Hypothalamus (tissue), 51 donors: ENCODE measurements at places on chromosomes 12 and 14.

DNA sequence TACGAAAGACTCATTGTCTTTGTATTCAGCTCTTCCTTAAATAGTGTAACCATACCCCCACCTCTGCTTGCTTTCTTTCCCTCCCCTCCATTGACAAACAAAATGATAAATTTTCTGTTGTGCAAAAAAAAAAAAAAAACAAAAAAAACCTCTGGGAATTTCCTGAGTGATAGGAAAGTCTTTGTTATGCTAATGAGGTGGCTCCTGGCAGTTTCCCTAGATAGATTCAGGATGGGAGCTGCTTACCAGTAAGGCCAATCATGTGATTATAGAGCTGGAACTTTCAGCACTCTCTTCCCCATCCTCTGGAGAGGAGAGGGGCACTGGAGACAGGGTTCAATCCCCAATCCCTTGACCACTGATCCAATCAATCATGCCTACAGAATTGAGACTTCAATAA lies 120.5 kb downstream of the NUAK1 start:
- DNase-seq, result no peak

GRCh38 chr12:66189889-66190288 lies 875 bp downstream of the IRAK3 start:
- DNase-seq, result no peak

DNA sequence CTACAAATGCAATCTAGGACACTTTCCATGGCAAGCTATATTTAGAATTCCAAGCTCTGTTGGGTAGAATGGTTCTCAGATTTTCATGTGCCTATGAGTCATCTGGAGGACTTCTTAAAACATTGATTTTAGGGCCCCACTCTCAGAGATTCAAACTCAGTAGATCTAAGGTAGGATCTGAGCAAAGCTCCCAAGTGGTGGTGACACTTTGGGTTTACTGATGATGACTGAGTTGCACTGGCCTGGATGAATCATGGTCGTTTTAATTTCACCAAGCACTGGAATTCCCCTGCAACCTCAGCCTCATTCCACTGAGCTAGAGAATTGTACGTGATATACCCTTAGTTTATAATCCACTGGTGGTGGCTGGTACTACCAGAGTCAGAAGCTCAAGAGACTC lies 86.5 kb downstream of the PPM1H start:
- no peak for DNase-seq

- DNase-seq, result no peak
These were observed 228.9 kb upstream of the CAND1 start for GRCh38 chr12:67039995-67040860.

- DNase-seq, result no peak
These were observed 11.3 kb downstream of the SOCS2 start for GRCh38 chr12:93583627-93584392.

- no peak for DNase-seq
These were observed 39.6 kb downstream of the WIF1 start for GRCh38 chr12:65081496-65081895.

- DNase-seq, result no peak
These were observed 25.2 kb upstream of the TSPAN8 start for GRCh38 chr12:71183018-71183417.

GRCh38 chr14:99260587-99261551 lies 11.1 kb downstream of the BCL11B start:
- DNase-seq, result no peak

DNA sequence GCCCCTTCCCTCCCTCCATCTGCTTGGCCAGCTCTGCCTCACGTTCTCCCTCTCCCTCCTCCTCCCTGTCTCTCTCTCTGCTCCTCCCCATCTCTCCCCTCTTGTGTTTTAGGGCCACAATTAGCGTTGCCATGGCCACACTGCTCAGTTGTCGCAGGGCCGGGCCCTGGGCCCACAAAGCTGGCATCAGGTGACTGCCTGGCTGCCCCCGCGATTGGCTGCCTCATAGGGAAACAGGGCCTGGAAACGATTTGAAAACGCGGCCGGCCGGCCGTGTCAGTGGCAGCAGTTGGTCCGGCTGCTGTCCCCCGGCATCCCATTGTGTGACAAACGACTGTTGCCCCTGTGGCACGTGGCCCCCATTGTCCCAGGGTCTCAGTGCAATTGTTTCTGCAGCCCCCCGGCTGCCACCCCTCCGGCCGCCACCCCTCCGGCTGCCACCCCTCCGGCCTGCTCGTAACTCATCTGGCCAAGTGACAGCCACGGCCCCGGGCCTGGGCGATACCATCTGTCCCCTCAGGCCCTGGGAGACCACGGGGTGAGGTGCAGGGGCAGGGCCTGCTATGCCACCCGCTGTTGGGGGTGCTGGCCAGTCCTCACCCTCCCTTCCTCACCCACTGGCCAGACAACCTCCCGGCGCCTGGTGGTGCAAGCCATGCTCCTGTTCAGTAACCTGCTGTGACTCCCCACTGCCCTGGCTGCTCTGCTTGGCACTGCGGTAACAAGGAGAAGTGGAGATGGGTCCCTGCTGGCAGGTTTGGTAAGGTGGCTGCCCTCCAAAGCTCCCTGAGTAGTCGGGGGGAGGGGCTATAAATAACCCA lies 17.4 kb downstream of the FOXN4 start:
- peak; percentile 84 for DNase-seq

- no peak for DNase-seq
These were observed 1.0 kb upstream of the ACACB start for GRCh38 chr12:109115404-109115757.

DNA sequence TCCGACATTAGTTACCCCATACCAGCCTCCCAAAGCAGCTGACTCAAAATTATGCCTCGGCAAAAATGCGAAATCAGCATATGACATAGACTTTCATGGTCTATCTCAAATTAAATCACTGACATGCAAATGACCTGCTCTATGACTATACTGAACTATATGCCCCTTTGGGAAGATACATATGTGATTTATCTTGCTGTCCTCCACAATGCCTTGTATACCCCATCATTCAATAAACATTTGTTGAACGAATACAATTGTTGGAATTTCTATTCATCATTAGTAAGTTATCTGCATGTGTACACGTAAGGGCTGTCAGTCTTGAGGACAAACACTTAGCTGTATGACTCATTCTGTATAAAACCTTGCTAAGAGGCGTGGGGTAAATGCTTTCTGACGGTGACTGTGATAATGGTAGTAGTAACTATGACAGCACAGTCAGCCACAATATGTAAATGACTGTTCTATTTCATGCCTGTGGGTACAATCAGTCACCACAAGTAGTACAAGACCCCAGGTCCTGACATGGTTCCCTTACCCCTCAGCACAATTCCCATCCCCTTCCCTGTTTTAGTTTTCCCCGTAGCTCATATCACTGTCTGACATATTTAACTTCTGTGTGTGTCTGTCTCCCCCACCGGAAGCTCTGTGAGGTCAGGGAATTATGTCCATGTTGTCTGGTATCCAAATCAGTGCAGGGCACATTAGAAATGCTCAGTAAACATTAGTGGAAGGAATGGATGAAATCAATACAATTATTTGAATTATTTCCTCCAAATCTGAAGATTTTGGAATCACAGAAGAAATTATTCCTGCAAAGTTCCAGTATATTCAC lies 42.8 kb downstream of the STXBP6 start:
- DNase-seq, result no peak

- no peak for DNase-seq
These were observed at the start of gene ART4 for GRCh38 chr12:14843425-14843887. ART4 (minus strand) TSS chr12:14843526; CDS start chr12:14843113, 413 bp downstream.

- no peak for DNase-seq
These were observed 54.2 kb downstream of the ITPK1 start for GRCh38 chr14:93061380-93062012.

DNA sequence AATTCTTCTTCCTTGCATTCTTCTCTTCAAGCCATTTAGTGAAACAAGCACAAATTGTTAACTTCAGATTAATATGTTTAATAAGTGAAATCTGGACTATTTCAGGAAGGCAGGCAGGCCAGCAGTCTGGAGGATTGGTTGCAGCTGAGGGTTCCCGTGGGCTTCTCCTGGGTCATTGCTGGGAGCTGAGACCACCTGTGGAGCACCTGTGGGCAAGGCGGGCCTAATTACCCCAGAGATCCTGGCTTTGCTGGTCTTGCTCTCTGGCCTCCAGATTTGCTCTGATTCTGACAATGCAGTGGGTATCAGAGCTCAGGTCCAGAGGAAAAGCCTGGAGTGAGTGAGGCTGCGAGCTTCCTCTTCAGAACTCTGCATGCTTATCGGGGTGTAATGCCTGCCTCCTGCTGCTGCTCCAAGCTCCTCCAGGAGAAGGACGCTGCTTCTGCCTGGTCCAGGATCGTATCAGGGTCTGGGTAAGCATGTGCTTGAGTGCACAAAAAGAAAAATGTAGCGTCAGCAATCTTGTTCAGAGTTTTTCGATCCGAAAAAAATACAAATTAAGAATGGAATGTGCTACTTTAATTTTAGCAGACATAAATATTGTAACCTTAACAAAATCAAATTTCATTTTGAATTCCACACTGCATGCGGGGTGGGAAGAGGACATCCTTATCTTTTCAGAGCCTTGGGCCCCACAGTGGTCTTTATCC lies 93.8 kb downstream of the TMEM30B start:
- DNase-seq, result no peak

GRCh38 chr12:38638401-38638800 lies 267.0 kb downstream of the CPNE8 start:
- DNase-seq, result no peak

- DNase-seq, result no peak
These were observed 32.1 kb upstream of the SLC38A1 start for GRCh38 chr12:46300910-46301309.

DNA sequence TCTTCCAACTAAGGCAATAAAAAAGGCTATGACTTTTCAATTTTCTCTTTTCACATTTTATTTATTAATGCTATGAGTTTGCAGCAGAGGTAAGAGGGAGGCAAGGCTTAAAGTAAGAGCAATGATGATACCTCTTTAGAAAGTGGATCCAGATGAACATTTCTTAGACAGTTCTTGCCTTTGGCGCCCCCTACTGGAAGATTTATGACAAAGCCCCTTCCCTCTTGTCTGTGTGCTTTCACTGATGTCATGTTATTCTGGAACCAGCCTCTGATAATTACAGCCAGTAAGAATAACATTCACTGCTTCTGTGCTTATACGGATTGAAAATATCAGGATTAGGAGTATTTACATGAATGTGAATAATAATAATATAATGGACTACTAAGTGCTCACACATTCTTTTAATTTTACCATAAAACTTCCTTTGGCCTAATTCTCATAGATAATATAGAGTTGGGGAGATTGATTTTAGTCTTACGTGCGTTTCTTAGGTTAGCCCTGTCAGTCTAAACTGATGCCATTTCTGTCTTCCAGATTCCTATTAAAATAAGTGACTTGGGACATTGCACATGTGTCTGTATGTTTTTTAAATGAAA lies 1929.9 kb upstream of the SEL1L start:
- no peak for DNase-seq

- no peak for DNase-seq
These were observed 7.0 kb downstream of the COL2A1 start for GRCh38 chr12:47997321-47997720.

- DNase-seq, result no peak
These were observed 1041.8 kb downstream of the VRK1 start for GRCh38 chr14:97838986-97839385.

DNA sequence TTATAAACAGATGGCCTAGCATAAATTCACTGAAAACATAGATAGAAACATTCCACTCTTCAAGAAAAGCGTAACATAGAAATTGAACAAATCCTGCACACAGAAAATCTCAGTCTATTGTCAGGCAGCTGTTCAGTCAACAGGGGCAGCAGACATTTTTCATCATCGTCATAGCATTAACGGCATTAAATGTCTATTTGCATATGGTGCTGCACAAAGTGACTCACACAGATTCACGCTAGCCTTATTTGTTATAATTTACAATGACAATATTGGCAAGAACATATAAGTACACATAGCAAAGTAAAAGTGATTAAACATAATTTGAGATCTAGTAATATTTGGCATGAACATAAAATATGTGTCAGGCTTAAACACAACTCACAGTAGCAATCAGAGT lies 95.7 kb downstream of the CEP128 start:
- DNase-seq, result no peak

- no peak for DNase-seq
These were observed 102.6 kb downstream of the SCARB1 start for GRCh38 chr12:124761056-124761455.

- no peak for DNase-seq
These were observed 60.2 kb downstream of the KDM2B start for GRCh38 chr12:121520586-121521086.

DNA sequence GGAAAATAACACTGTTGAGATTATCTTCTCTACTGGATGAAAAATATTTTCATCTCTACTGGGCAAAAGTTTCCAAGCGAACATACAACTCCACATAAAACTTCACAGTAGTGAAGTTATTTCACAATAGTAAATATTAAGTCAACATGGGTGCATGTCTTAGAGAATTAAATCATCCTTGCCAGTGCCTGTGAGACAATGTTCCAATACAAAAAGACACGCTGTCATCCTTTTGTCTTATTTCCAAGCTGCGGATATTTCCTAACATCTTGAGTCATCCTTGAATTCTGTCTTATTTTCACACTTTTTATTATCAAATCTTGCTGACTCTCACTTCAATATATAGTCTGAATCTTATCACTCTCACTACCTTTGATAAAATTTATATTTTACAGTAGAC lies 142.9 kb upstream of the KITLG start:
- no peak for DNase-seq

- no peak for DNase-seq
These were observed 322.9 kb downstream of the KCNH5 start for GRCh38 chr14:62722406-62722805.

DNA sequence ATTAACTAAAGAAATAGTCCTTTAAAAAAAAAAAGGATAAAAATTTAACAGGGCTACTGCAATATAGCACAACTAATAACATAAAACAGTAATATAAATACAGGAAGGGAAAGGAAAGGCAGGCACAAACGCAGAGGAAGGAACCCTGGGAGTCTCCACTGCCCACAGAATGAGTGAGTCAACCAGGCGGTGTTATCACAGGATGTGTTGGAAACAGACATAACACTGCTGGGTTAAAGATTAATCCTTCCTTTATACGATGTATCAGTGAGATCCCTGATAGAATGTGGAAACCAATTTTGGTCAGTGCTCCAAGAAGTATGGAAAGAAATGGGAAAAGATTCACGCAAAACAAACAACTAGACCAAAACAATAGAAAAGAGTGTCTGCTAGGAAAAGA lies 47.9 kb downstream of the FGD6 start:
- no peak for DNase-seq

DNA sequence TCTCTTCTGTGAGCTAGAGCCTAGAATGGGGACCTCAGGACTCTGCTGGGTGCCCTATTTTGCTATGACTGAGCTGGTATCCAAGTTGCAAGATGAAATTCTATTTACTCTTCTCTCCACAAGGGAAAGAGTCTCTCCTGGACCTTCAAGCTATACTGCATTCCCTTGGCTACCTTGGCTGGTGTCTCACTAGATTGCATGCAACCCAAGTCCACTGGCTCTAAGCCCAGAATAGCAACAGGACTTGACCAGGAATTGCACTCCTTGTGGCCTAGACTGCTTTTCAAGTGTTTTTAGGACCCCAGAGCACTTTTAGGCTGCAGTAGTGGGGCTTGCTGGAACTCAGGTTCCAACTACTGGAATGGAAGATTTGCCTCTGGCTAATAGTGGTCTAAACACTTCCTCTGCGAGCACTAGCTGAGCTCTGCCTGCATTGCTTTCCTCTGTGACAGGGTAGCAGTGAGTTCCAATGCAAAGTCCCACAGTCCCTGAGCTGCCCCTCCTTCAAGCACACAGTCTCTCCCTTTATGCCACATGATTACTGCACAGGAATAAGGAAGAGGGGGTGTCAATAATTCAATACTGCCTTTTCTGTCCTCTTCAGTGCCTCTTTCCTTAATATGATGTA lies 1009.1 kb upstream of the FLRT2 start:
- no peak for DNase-seq

GRCh38 chr14:104935955-104936354 lies 11.3 kb downstream of the PLD4 start:
- DNase-seq, result no peak
